ENCODE measurements at places on chromosomes 12 and 14.
A peak's percentile ranks its signal among the peaks of the same experiment; 100 is the strongest.

- peak within 1 kb of the TSS; percentile 98 for H3K4me3 ChIP-seq
- peak; percentile 100 for DNase-seq
- peaks cover 4% of the 10 kb centered on the region for H3K36me3 ChIP-seq
- peaks cover 2% of the 10 kb centered on the region for H3K27me3 ChIP-seq
Observed at GRCh38 chr12:48851883-48852733, at the start of gene DDX23. TSS of gene DDX23 (minus strand) at chr12:48852163. CDS start at chr12:48845782, 6,381 bp downstream.

- H3K36me3 ChIP-seq: peaks cover 6% of the 10 kb centered on the region
- H3K4me3 ChIP-seq: peak overlapping the region; percentile 33
- H3K4me1 ChIP-seq: peaks cover 27% of the 10 kb centered on the region
- DNase-seq: peak; percentile 64
- no peaks in the 10 kb centered on the region for H3K27me3 ChIP-seq
Observed at GRCh38 chr12:29752121-29752520, 31.6 kb downstream of the TMTC1 start.

DNA sequence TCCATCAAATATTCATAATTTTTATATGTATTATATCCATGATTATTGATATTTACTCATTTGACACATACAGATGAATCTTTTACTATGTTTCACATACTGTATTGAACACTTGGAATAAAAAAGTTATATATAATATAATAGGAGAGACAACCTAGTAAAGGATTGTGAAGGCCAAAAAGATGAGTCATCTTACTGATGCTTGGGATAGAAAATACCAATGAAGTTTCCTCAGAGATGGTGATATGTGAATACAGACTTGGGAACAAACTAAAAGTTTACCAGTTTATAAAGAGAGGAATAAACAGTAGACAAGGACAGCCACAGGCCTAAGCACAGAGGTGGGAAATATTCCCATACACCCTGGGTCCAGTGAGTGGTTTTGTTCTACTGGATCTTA, 743.9 kb upstream of the FLRT2 start:
- no peaks in the 10 kb centered on the region for H3K27me3 ChIP-seq
- H3K27ac ChIP-seq: no peak overlapping the region
- H3K4me3 ChIP-seq: no peak overlapping the region
- no peak for DNase-seq

DNA sequence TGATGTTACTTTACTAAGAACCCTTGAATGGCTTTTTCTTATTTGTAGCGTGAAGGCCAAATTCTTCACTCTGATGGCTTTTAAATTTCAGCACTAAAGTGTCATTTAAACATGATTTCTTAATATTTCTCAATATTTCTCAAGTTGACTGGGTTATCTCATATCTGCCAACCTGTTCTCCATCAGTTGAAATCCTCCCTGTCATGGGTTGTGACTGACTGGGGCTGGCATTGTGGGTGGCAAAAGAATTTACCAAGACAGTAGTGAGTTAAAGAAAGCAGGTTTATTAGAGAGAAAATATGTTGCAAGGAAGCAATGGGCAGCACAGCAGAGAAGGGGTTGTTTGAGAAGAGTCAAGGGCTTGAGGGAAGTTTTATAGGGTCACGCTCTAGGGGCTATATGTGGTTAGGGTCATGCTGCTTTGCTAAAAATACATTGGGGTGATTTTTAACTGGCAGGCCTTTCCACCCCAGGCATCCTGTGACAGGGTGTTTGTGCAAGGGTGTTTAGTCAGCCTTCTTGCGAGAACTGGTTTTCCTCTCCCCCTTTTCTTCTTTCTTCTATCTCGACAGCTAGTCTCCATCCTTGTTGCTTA, 232.8 kb upstream of the SEL1L start:
- no peak overlapping the region for H3K27ac ChIP-seq
- no peak for DNase-seq
- H3K27me3 ChIP-seq: no peaks in the 10 kb centered on the region
- H3K4me3 ChIP-seq: no peak overlapping the region
- H3K4me1 ChIP-seq: no peaks in the 10 kb centered on the region
- H3K36me3 ChIP-seq: no peaks in the 10 kb centered on the region

DNA sequence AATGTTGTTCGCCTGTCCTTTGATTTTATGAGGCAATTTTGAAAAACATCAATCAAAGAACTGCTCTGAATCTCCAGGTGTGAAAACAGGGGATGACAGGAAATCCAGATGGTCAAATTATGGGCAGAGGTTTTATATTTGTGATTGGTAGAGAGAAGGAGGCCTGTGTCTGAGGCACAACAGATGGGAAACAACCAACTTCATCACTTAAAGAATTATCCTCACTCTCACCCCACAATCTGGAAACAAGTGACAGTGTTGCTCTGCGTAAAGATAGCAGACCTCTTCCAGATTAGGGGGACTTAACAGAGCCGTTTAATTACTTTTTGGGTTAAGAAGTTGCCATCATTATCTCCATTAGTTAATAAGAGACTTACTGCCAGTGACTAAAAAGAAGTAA, 64.1 kb upstream of the EGLN3 start:
- H3K36me3 ChIP-seq: no peaks in the 10 kb centered on the region
- H3K27me3 ChIP-seq: peaks cover 2% of the 10 kb centered on the region
- H3K4me1 ChIP-seq: no peaks in the 10 kb centered on the region
- H3K27ac ChIP-seq: no peak overlapping the region

- H3K36me3 ChIP-seq: peaks cover 13% of the 10 kb centered on the region
- H3K27ac ChIP-seq: no peak within 1 kb of the TSS
- peak within 1 kb of the TSS; percentile 25 for H3K4me3 ChIP-seq
- H3K27me3 ChIP-seq: no peaks in the 10 kb centered on the region
Observed at GRCh38 chr12:50103767-50104321, at the start of gene GPD1. TSS of gene GPD1 (plus strand) at chr12:50104008. CDS start at chr12:50104051, 43 bp downstream.

All from osteoblast (primary cell).